ENCODE measurements at places on chromosomes 16 and 17. TPM values are rescaled to one million over a fixed set of nuclear protein-coding genes. Genes with fewer than 3 reads are reported as not detected.

- H3K27ac ChIP-seq, result no peak overlapping the region
- DNase-seq, result no peak
- peaks cover 2% of the 10 kb centered on the region for H3K27me3 ChIP-seq
Observed at GRCh38 chr16:2856061-2856670, 1.8 kb downstream of the PRSS22 start.

DNA sequence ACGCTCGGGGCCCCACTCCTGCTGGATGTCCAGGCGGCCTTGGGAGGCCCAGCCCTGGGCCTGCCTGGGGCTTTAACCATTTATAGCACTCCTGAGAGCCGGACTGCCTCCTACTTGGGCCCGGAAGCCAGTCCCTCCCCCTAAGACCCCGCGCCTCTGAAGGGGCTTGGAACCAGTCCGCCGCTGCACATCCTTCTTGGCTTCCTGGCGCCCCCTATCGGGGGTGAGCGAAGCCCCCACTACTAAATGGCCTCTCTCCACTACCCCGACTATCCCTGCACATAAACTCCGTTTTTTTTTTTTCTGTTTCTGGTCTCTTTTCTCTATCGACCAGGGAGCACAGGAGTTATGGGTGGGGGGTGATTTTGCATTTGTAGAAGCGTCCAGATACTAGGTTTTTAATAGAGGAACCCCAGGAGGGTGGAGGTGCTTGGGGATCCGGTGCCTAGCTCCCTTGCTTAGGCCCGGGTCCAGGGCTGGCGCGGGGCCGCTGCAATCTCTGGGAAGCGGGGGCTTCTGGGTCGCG is 633 bp upstream of the NOL3 start:
- H3K36me3 ChIP-seq, result peaks cover 2% of the 10 kb centered on the region
- H3K4me1 ChIP-seq, result peaks cover 31% of the 10 kb centered on the region
- peak overlapping the region; percentile 49 for H3K4me3 ChIP-seq
- no peak overlapping the region for H3K27ac ChIP-seq
- no peak for DNase-seq
- no peaks in the 10 kb centered on the region for H3K27me3 ChIP-seq

DNA sequence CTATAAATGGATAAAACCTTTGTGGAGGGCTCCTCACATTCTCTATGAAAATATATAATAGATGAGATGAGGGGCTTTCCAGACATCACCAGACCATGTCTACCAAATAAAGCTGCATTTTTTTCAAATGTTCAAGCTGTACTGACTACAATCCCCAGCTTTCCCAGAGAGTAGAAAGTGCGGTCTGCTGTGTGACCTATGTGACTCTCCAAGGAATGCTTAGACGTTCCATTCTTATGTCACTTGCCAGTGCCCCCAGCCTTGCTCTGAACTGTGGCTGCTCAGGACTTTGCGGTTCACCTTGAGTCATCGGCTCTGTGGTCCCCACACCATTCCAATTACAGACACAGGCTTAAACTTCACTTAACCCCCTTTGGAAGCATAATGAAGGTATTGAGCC is 47.8 kb upstream of the SCNN1B start:
- DNase-seq, result no peak
- no peaks in the 10 kb centered on the region for H3K36me3 ChIP-seq

GRCh38 chr17:3557768-3558583 is at the start of gene TRPV3:
Gene TRPV3 (minus strand): TSS chr17:3557812. CDS start chr17:3554850, 2,962 bp downstream.
- DNase-seq, result no peak
- no peaks in the 10 kb centered on the region for H3K4me1 ChIP-seq
- no peaks in the 10 kb centered on the region for H3K36me3 ChIP-seq
- H3K4me3 ChIP-seq, result no peak within 1 kb of the TSS
- H3K27me3 ChIP-seq, result no peaks in the 10 kb centered on the region

- H3K36me3 ChIP-seq, result peaks cover 29% of the 10 kb centered on the region
- DNase-seq, result no peak
- H3K4me1 ChIP-seq, result peaks cover 62% of the 10 kb centered on the region
- peak overlapping the region; percentile 66 for H3K27ac ChIP-seq
- H3K27me3 ChIP-seq, result no peaks in the 10 kb centered on the region
Observed at GRCh38 chr17:1648173-1648962, 1.3 kb downstream of the RILP start.

DNA sequence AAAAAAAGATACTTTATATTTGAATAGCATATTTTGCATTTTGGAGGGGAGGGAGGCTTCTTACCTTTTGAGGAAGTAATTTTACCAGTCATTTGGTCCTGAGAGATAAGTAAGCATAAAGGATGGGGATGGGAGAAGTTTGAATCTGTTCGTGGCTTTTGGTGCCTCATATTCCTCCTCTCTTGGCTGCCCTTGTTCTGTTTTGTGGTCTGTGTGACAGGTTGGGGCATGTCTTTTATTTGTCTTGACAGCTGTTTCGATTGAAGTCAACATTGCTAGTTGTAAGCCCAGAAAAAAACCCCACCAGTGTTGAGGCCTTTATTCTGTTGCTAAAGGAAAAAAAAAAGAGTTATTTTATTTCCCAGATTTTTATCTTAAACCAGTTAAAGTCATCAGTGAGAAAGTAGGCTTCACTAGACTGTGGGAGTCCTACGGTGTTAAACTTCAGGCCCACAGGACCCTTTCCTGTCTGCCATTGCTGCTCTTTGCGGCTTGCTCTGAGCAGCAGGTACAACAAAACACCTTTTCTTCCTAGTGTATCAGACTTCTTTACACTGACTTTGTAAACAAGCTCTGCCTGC is 11.4 kb downstream of the SLC7A6 start:
- no peaks in the 10 kb centered on the region for H3K36me3 ChIP-seq
- no peaks in the 10 kb centered on the region for H3K27me3 ChIP-seq
- H3K4me3 ChIP-seq, result no peak overlapping the region
- no peaks in the 10 kb centered on the region for H3K4me1 ChIP-seq
- no peak overlapping the region for H3K27ac ChIP-seq
- DNase-seq, result no peak

DNA sequence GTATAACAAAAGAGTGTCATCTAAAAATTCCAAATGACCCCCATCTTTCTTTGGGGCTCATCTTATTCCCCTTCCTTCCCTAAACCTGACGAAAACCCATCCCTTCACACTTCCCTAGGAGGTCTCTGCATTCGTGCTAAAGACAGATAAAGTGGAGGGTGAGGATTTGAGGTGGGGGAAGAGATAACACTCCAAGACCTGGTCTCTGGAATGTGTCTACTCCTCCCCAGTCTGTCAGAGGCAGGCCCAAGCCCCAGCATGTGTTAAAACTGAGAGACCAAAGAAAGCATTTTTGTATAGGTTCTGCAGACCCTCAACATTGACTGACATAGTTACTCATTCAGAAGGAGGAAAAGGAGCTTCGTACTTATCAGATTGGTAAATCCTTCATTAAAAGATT is 11.0 kb upstream of the LHX1 start:
- DNase-seq, result no peak
- no peak overlapping the region for H3K4me3 ChIP-seq
- no peaks in the 10 kb centered on the region for H3K36me3 ChIP-seq

DNA sequence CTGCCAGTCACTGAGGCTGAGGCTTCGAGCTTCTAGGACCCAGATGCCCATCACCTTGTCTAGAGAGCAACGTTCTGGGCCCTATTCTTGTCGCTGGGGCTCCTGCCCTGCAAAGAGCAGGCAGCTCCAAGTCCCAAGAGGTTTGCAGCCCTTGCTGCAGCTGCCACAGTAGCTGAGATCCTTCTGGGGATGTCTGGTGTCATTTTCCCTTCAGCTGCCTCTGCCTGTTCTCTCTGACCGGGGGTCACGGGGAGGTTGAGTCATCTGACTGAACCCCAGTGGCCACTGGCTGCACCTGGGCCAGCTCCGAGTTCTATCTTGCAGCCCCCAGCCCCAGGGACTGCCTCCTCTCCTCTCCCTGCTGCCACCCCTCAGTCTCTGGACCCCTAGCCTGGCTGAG is 4.9 kb downstream of the WSCD1 start:
- DNase-seq, result no peak
- H3K36me3 ChIP-seq, result no peaks in the 10 kb centered on the region
- H3K27ac ChIP-seq, result no peak overlapping the region
- H3K4me1 ChIP-seq, result peaks cover 4% of the 10 kb centered on the region

The ZNF19 gene
- 2.1 TPM for total RNA-seq

Measured in liver (tissue), 10 donors.